ENCODE measurements at places on chromosomes 12 and 14.

GRCh38 chr14:103846543-103847450 is 578 bp downstream of the PPP1R13B start:
- DNase-seq: no peak

- DNase-seq: no peak
Measured at GRCh38 chr12:69821032-69821455, 4.0 kb upstream of the MYRFL start.

DNA sequence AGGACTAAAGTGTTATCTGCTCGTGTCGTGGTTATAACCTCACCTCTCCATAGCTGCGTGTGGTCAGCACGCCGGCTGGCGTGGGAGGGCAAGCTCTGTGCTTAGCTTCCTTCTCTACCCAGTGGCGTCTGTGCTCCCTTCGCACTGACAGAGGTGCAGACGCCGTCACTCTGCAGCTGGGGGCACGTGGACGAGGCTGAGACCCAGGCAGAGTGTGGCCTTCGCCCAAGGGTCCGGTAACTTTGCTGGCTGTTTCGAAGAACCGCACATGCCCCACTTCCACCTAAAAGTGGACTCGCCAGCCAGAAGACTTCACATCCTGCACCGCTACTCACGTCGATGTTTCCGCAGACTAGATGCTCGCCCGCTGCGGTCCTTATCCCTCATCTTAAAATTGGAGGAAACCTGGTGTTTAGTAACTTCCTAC is 35.9 kb upstream of the DYNC1H1 start:
- DNase-seq: no peak

DNA sequence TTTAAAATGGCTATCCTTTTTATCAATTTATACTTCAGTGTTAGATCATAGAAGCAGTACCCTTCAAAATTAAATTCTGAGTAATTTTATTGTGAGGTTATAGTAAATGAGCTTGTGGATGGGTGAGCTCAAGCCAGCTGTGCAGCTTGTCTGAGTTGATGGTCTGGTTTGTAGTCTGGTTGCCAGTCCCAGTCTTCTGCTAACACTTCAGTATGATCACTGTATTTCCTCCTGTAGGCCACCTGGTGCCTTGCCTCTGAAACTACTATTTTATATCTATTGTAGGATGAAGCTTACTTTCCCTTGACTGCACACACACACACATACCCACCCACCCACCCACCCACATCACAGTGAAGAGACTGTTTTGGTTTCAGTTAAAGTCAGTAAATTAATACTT is 496.4 kb downstream of the PCNX1 start:
- DNase-seq: no peak

DNA sequence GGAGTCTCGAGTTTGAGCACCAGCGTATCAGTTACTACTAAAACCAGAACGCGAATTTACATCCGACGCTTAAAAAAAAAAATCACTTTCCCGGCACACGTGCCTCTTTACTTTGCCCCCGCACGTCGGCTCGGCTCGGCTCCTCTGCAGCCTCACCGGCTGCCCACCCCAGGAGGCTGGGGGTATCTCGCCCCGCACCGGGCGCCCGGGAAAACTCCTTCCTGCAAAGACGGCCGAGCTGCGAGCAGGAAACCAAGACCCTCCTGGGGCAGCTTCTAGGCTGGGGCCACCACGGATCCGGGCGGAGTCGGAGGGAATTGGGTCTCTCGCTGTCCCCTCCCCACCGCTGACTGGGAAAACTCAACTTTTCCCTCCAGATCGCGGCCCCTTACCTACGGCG is 610 bp downstream of the VSIG10 start:
- no peak for DNase-seq

DNA sequence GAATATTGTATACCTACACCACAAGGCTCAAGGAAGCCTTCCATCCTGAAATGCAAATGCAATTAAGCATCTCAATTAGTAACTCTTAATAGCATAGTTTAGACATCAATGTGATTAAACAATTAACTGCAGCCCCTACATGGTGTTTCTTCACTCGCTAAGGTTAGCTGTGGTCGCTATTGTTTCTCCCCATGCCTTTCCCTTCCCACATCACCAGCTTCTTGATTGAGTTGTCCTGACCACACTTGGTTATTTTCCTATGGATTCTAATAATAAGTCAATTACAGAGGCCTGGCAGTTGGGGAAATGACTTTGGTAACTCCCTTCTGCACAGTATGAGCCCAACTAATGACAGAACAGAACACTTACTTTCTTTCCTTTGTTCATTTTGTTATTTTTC is 265.0 kb downstream of the ADAMTS20 start:
- DNase-seq: no peak
